Kidney epithelial cell (primary cell): ENCODE measurements at places on chromosomes 12 and 14. TPM values are rescaled to one million over a fixed set of nuclear protein-coding genes. Genes with fewer than 3 reads are reported as not detected.

RTN1 gene
- total RNA-seq, result 0.41 and 0.79 TPM in 2 replicates

SLCO1B1 gene
- total RNA-seq, result not detected in 2 replicates

NRXN3 gene
- total RNA-seq, result 1.6 TPM in 2 replicates

ZNF664 gene
- total RNA-seq, result 97.5 and 122 TPM in 2 replicates

COL2A1 gene
- 1.7 and 3.8 TPM in 2 replicates for total RNA-seq

KRT83 gene
- total RNA-seq, result not detected in 2 replicates

FAM90A1 gene
- 0.63 and 1.1 TPM in 2 replicates for total RNA-seq

COQ6 gene
- 24.4 and 34.0 TPM in 2 replicates for total RNA-seq

SERPINA10 gene
- total RNA-seq, result not detected in 2 replicates

FKBP3 gene
- total RNA-seq, result 40.7 and 44.7 TPM in 2 replicates

DNA sequence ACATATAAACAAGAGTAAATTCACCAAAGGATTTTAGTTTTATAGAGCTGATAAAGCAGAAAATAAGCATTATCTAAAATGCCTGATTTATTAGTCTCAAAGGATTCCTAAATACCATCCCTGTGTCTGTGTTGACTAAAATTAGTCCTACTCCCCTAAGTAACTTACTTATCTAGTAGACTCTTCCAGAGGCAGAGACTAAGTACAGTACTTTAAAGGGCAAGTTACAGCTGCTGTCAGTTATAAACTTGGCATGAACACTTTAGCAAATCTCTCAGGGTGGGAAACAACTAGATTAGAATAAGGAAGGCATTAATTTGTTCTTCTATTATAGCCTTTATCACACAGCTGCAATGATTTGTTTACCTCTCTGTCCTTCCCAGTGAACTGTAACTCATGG is 46.0 kb downstream of the ATP2B1 start:
- DNase-seq, result no peak

GRCh38 chr12:127957001-127957660 is 309.8 kb upstream of the TMEM132C start:
- no peak for DNase-seq

GRCh38 chr14:65476273-65476941 is 63.9 kb downstream of the FUT8 start:
- no peak for DNase-seq

DNA sequence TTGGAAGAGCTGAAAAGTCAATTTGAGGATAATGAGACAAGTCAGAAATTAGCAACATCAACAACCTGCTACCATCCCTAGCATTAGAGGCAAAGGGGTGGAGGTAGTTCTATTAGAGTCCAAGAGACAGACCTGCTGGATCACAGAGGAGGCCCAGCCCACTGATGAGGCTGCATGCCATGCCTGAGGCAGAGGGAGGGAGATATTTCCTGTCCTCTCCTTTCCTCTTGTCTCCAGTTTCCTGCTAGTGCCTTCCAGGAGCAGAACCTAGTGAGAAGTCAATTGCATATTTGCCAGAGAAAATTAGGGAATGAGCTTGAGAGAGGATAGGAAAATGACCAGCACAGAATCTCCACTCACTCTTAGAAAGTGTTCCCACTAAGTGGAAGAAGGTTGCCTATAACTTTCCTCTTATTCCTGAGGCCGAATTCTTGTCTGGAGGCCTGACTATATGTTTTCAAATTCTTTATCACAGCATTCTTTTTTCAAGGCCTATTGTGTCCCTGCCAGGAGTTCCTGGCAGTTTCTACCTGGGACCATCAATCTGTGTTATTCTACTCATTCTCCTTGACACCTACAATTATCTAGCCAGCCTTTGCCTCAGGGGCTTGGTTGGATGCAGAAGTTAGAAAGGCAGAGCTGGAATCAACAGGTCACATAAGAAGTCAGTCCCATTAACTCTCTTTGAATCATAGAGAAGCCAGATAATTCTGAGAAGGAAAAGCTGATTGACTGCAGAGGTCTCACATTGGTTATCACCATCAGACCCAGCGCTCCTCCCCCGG is 121.9 kb downstream of the EMP1 start:
- no peak for DNase-seq

- no peak for DNase-seq
These were observed 128.2 kb downstream of the PTPN11 start for GRCh38 chr12:112546996-112547395.

- no peak for DNase-seq
These were observed 1.6 kb upstream of the PRKAB1 start for GRCh38 chr12:119666226-119666795.

DNA sequence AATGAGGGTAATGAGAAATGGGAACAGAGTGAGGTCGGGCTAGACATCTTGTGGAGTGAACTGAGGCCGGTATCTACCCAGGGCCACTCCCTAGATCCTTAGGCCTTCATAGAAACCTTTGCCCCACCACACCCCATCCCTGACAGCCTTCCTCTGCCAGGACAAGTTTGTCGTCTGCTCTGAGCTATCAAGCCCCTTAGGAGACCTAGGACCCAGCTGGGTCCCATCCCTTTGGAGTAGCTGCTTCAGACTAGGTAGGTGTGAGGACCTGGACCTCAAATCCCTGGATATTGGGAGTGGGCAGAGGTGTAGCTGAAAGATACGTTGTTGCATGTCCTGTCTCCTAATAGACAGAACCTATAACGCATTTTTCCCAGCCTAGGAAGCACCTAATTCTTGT is at the start of gene TMEM253:
Gene TMEM253 (plus strand): TSS at position 136 of the 400 bp plus-strand sequence. CDS start 278 bp downstream, outside the sequence.
- no peak for DNase-seq

DNA sequence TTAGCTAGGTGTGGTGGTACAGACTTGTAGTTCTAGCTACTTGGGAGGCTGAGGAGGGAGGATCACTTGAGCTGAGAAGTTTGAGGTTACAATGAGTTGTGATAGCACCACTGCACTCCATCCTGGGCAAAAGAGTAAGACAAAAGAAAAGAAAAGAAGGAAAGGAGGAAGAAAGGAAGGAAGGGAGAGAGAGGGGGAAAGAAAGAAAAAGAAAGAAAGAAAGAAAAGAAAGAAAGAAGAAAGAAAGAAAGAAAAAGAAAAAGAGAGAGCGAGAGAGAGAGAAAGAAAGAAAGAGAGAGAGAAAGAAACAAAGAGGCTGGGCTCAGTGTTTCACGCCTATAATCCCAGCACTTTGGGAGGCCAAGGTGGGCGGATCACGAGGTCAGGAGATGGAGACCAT is 10.3 kb upstream of the GNPTAB start:
- no peak for DNase-seq

DNA sequence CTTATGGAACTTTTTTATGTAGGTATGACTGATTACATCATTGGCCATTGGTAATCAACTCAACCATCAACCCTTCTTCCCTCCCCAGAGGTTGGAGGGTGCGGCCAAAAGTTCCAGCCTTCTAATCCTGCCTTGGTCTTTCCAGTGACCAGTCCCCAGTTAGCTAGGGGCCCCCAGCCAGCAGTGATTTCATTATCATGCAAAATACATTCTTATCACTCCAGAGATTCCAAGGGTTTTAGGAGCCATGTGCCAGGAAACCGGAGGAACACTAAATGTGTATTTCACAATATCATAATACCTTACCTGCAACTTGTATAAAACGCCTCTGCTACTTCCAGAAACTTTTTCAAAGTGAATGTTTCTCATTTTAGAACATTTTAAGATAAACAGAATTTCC is 181.5 kb upstream of the PELI2 start:
- DNase-seq, result no peak

GRCh38 chr12:823028-823698 is 70.8 kb downstream of the WNK1 start:
- no peak for DNase-seq

DNA sequence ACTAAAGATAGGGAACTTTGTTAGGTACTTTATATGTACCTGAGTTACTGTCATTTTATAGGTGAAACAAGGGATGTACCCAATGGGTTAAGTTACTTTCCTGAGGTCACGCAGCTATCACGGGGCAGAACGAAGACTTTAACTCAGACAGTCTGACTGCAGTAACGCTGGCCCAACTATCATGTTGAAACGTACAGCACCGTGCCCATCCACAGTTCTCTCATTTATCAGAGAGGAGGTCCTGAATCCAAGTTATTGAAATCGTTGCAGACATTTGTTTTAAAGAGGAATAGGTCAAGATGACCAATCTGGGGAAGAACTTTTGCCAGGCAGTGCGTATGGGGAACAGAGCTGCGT is 587 bp upstream of the C12orf75 start:
- no peak for DNase-seq

- DNase-seq, result no peak
These were observed 11.1 kb downstream of the TTC5 start for GRCh38 chr14:20294636-20295035.

GRCh38 chr14:72808564-72808963 is 85.3 kb downstream of the DPF3 start:
- no peak for DNase-seq

GRCh38 chr14:63046339-63047268 is 1.3 kb upstream of the KCNH5 start:
- no peak for DNase-seq

DNA sequence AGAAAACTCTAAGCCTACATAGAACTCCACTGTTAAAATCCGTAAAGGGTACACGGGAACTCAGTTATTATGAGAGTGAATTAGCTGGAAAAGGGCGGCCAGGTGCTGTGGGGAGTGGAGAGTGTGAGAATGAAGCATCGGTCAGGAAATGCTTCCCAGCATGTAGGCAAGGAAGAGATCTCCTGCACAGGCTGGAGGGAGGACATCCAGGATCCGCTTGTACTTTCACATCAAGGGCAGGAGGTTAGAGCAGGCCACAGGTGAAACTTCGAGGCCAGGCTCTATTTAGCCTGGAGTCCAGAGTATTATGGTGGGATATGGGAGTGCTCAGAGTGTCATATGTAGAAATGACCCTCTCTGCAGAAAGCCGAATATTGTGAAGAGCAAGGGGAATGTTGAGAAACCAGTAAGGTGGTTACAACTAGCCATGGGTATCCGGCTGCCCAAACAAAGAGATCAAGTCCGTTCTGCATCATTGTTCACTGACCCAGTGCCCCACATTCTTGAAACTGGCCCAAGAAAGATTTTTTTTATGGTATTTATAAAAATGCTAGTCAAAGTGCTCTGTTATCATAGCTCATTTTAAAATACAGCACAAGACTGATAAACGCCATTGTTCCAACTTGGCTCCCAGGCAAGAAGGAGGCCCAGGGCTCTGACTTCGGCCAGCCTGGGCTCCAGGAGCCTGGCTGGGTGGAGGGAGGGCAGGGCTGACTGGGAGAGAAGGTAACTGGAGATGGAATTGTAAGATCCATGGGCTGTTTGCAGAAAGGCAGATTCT is 79.4 kb upstream of the HIF1A start:
- DNase-seq, result peak; percentile 51

DNA sequence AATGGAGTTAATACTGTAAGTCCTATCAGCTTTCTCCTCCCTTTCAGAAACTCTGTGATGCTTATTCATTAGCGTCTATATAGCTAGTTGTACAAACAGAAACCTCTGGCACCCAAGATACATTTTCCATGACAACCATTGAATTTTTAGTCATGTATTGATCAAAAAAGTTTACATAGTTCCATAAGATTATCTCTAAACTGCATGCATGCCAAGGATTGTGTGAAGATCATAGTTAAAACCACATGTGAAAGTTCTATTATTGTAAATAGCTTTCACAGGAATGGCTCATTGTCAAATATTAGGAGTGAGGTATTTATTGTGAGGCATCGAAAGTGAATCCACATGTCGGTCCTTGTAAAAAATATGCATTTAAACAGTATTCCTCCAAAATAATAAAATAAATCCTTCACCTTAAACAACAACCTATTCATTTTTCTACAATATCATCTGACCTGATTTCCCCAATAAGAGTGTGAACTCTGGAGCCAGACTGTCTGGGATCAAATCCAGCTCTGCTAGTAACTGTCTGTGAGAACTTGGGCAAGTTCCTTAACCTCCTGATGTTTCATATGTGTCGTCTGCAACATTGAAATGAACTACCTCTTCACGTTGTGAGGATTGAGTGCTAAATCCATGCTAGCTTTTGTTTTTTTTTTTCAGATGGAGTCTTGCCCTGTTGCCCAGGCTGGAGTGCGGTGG is 10.6 kb upstream of the CDKL1 start:
- DNase-seq, result no peak

- peak; percentile 76 for DNase-seq
These were observed 171.2 kb downstream of the TTC8 start for GRCh38 chr14:88995437-88996198.

- DNase-seq, result no peak
These were observed 34.8 kb downstream of the HIGD1C start for GRCh38 chr12:50986966-50987737.

DNA sequence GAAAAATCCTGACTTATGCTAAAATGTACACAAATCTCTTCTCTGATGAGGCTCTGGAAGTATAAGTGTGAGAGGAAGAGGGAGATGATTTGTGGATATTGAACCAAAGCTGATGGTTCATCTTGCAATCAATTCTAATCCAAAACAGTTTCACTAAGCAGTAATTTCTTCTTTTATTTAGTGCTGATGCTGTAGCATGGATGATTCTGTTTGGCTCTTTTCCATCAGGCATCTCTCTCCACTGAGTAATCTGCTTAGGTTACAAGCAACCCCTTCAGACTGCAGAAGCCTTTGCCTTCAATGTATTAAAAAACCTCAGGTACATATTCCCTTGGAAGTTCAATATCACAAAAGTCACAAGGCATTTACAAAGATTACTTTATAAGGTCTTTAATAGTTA is 159.1 kb upstream of the CCDC198 start:
- no peak for DNase-seq

DNA sequence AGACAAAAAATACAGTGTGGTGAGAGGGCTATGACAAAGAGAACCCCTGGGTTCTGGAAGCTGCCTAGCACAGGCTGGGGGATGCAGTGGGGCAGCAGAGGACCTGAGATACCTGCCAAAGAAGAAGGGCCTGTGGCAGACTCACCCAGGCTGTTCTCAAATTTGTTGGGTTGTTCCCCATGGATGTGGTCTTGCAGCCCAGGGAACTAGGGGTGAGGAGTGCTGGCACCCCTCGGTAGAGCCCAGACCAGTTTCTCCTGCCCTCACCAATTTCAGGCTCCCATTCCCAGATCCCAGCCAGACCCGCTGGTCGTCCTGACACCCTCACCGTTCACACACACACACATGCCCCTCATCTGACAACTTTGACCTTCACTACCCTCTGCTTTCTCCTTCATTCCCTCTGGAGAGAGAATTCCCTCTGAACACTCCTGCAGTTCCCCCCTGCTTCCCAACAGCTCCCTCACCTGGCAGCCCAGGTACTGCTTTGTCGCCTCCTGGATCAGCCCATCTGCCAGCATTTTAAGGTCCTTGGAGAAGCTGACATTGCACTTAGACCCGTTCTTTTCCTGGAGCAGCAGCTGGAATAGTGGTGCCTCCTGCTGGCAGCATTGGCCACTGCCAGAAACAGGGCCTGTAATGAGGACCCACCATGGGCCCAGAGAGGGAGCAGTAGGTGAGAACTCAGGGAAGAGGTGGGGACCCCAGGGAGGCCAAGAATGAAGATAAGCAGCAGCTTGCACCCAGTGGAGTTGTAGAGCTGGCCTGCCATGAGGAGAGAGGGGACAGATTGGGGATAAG is 5.9 kb upstream of the GDF11 start:
- no peak for DNase-seq

GRCh38 chr12:124422142-124422569 is 127.3 kb downstream of the RFLNA start:
- DNase-seq, result no peak

GRCh38 chr12:2152134-2152533 is 99.3 kb downstream of the CACNA1C start:
- no peak for DNase-seq

GRCh38 chr12:116465407-116465806 is 93.8 kb upstream of the MAP1LC3B2 start:
- no peak for DNase-seq

- no peak for DNase-seq
These were observed 1135.0 kb downstream of the GALC start for GRCh38 chr14:86858031-86858430.

- no peak for DNase-seq
These were observed 187.5 kb downstream of the RBM19 start for GRCh38 chr12:113778432-113779132.
